ENCODE measurements at places on chromosomes 11 and 22.

DNA sequence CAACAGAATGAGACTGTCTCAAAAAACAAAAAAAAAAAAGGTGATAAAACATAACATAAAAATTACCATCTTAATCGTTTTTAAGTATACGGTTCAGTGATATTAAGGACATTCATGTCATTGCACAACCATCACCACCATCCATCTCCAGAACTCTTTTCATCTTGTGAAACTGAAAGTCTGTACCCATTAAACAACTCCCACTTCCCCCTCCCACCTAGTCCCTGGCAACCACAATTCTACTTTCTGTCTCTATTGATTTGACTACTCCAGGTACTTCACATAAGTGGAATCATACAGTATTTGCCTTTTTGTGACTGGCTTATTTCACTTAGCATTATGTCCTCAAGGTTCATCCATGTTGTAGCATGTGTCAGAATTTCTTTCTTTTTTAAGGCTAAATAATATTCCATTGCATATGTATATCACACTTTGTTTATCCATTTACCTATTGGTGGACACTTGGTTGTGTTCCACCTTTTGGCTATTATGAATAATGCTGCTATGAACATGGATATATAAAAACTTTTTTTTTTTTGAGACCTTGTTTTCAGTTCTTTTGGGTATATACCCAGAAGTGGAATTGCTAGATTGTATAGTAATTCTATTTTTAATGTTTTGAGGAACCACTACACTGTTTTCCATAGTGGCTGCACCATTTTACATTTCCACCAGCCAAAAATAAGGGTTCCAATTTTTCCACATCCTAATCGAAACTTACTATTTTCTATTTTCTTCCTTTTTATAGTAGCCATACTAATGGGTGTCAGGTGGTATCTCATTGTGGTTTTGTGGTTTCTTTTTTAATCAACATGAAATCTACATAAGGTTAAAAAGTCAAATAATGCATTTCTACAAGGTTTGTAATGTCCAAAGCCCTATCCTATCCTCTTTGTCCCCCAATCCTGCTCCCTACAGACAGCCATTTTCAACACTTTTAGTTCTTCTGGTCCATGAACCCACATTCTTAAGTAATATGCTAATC is 23.4 kb upstream of the PIK3C2A start:
- no peak for DNase-seq

DNA sequence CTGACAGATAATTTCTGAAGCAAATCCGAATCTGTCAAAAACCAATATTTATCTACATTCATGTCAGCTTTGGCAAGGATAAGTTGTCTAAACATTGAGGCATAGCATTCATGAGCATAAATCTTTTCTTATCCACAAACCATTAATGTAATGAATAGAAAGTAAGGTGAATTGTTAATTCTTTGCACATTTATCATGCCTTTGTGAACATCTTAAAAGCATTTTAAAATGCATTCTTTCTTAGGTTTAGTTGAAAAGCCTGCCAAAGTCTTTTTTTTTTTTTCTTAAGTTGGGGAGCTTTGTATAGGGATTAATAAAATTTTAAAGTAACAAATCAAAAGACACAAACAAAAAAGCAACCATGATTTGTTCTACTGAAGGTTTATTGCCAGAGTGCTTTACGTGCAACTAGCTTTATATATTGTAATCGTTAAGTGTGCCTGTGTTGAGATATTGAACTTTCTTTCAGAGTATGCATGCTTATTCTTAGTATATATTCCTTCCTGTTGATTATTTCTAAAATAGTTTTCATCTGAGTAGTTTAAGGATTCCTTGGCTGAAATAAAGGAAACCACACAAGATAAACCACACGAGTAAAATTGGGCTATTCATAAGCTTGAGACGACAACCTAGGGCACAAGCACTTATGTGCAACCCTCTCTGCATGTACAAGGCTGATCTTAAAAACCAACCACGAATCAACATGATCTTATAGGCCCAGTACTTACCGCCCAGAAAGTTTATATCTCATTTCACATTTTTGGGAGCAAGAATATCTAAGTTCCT is 1110.9 kb upstream of the CNTN5 start:
- no peak for DNase-seq

GRCh38 chr22:45359627-45360026 is 49.9 kb downstream of the FAM118A start:
- no peak for DNase-seq

- no peak for DNase-seq
Measured at GRCh38 chr22:44721213-44721612, 19.2 kb downstream of the PRR5 start.

Measured in NCI-H1930 (cell line).